ENCODE measurements at places on chromosomes 12 and 14.

DNA sequence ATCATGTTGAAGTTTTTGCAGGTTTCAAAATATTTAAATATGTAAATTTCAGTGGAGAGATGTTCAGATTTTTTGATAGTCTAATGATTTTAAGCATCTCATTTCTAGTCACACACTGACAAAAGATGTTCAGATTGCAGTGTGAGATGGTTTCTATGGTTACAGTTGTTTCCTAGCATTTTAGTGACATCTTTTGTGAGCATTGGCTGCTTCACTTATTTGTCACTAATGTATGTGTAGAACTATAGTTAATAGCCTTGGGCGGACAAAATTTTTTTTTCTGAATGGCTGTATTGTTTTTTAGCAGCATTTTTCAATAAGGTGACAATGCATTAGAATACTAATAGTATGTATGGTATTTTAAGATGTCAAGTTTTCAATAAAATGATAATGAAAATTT is 315.6 kb upstream of the PRKD1 start:
- no peak for DNase-seq

DNA sequence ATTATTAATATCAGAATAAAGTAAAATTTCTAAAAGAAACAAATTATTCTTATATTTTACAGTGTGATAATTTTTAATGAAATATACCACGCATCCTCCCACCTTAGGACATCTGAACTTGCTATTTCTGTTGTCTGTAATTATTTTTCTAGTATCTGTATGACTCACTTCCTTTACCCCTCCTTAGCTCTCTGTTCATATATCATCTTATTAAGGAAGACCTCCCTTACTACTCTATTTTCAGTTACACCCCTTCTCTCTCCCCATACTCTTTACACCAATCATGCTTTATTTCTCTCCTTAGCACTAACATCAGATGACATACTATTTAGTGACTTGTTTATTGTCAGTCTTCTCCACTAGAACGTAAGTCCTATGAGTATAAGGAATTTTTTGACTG is 34.2 kb upstream of the C12orf50 start:
- DNase-seq, result peak; percentile 10

- no peak for DNase-seq
Observed at GRCh38 chr12:24078318-24078765, 128.9 kb upstream of the SOX5 start.

DNA sequence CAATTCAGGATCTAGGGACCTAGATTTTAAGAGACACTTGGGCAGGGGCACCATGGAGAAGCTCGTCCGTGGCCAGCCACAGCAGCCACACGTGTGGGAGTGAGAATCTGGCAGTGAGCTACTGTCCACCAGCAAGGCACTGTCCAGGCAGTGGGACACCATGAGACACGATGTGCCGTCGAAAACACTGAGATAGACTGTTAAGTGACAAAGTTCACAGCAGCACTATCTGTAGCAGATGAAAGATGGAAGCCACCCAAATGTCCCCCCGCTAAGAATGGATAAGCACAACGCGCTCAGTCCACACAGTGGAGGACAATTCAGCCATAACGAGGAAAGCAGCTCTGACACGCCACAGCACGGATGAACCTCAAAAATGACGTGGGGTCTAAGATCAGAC is 19.7 kb downstream of the RILPL1 start:
- no peak for DNase-seq

DNA sequence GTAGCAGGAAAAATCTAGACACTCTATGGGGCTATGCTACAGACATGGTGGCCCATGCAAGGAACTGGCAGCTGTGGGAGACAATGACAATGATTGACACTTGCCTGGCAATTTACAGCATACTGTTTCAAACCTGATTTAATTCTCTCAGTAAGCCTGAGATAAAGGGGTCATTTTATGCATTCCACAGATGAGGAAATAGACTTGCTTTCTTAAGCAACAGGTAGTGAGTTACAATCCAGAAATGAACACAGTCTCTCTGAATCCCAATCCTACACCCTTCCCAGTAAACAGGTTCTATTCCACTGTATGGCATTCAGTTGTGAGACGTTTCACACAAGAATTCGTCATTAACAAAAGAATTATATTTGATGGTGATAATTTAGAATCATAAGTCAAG is 15.5 kb upstream of the PCNX1 start:
- peak; percentile 57 for DNase-seq

DNA sequence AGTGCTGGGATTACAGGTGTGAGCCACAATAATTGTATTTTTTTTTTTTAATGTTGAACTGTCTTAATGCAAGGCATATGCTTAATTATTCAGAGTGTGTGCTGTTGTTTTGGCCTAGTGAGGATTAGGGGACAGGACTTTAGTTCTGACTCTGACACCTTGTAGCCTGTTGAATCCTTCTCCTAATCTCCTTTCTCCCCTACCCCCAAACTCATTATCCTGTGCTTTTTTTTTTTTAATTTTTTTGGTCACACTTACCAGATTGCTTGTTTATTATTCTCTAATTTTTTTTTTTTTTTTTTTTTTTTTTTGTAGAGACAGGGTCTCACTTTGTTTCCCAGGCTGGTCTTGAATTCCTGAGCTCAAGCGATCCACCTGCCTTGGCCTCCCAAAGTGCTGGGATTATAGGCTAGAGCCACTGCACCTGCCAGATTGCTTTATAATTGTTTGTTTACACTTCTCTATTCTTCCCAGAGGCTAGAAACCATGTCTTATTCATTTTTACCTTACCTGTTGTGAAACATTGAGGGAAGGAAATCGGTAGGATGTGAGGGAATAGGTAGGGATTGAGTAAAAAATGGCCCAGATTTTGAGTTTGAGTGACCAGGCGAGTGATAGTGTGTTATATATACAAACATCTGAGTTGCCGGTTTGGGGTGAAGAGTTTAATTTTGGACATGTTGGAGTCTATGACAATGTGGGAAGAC is 32.2 kb downstream of the DIP2B start:
- no peak for DNase-seq

DNA sequence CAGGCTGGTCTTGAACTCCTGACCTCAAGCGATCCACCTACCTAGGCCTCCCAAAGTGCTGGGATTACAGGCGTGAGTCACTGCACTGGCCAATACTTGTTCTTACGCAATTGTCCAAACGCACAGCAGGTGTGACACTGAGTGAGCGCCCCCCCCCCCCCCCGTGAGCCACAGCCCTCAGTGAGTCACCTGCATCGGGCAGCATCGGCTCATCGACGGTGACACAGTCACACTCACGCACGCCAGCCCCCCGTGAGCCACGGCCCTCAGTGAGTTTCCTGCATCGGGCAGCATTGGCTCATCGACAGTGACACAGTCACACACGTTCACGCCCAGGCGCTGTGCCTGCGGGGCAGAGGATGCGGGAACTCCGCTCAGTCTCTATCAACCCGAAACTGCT is 42.5 kb downstream of the GALNT9 start:
- DNase-seq, result no peak

DNA sequence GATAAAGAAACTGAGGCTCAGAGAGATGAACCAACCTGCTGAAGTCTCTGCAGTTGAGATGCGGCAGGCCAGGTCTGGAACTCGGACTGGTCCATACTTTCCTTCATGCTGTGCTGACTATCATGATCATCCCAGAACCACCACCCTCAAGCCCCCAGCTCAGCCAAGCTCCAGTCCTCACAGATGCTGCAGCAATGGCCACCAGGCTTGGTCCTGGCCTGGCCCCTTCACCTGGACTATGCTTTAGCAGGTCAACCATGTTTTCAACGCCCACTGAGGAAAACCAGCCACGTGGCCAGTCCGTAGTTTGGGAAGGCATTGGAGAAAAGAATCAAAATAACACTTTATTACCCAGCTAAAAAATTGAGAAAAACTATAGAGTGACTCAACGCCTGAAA is 1.4 kb downstream of the GPR68 start:
- DNase-seq, result no peak

All from fibroblast of upper back skin (primary cell).